ENCODE measurements at places on chromosomes 3 and 15.

DNA sequence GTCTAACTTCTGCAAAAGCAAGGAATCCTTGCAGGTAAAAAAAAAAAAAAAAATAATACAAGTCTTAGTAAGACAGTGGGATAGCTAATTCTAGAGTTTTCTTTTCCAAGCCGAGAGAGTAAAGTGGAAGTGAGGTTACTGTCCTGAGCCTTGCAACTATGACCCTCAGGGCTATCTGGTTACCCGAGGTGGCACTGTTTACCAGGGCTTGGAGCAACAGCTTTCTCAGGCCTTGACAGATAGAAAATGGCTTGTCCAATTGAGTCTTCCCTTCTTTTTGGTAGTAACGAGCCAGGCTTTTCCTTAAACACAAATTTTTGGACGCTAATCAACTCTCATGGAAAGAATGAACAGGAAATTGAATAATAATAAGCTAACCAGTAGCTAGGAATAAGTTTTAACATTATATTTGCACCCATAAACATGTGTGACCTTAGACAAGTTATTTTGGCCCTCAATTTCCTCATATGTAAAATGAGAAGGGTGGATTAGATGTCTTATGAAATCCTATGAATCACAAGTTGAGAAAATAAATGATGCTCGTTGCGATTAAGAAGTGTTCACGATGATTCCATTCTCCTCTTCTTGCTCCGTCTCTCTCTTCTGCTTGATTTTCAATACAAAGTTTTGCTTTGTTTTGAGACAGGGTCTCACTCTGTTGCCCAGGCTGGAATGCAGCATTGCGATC, 236.9 kb upstream of the KBTBD8 start:
- ATAC-seq, result no peak

GRCh38 chr3:183975981-183976662, 41.6 kb downstream of the ABCC5 start:
- no peak for ATAC-seq

GRCh38 chr3:13425689-13426088, 5.6 kb upstream of the NUP210 start:
- ATAC-seq, result no peak

- no peak for ATAC-seq
Measured at GRCh38 chr3:35486295-35486694, 153.0 kb upstream of the ARPP21 start.

- ATAC-seq, result no peak
Measured at GRCh38 chr15:71780115-71780976, 30.0 kb upstream of the NR2E3 start.

GRCh38 chr3:110166791-110167190, 829.4 kb upstream of the DPPA4 start:
- ATAC-seq, result no peak

- ATAC-seq, result peak; percentile 46
Measured at GRCh38 chr3:38454178-38454883, 641 bp downstream of the ACVR2B start.

DNA sequence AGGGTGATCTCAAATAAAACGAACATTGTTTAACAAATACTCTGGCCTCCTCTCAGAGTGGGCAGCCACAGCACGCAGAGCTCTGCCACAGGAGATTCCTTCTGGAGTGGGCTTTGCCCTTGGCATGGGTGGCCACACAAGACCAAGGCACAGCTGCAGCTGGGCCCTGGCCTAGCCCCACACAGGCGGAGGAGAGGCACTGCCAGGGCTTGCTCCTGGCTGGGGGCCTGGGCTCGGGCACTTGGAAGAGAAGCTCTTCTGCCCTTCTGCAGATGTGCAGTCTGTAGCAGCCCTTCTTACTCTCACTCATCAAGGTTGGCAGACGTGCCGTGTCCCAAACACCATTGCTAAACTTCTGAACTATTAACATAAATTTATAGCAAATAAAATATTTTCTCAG, 67.2 kb downstream of the CRTC3 start:
- no peak for ATAC-seq

GRCh38 chr3:141875893-141876380, 506 bp upstream of the ATP1B3 start:
- ATAC-seq, result peak; percentile 87

- no peak for ATAC-seq
Measured at GRCh38 chr3:139291276-139292051, 52.4 kb upstream of the MRPS22 start.

DNA sequence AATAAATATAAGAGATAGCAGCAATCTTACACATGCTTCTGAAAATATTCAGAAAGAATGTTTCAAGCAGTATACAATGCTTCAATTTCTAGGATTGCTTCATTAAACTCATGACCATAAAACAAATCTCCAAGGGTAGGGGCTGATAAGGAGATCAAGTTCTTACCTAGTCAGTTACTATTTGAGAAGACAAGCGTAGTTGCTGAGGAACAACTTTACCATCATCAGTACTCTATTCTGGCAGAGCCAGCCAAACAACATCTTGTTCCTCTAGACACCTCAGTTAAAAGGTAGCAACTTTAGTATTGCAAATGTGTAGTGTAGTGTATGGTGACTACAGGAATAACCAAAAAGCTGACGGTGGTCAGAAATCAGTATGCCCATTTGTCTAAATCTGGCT, 85.4 kb upstream of the CHRM5 start:
- no peak for ATAC-seq

GRCh38 chr15:68574629-68575028, 4.2 kb upstream of the CORO2B start:
- ATAC-seq, result no peak

- no peak for ATAC-seq
Measured at GRCh38 chr3:176935194-176935888, 261.9 kb downstream of the TBL1XR1 start.

- peak; percentile 34 for ATAC-seq
Measured at GRCh38 chr3:16350597-16351318, 85.7 kb downstream of the OXNAD1 start.

DNA sequence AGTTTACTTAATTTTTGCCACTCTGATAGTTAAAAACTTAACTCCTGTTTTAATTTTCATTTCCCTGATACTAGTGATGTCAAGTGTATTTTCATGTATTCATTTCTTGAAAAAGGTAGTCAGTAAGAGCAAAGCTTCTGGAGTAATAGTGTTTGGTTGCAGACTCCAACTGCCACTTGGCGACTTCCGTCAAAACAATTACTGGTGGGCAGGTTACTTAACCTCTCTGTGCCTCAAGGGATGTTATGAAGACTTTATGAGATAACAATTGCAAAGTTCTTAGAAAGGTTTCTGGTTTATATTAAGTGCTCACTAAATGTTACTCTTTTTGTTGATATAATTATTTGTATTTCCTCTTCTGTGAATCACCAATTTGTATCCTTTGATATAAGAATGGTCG, 129.7 kb downstream of the NFKBIZ start:
- ATAC-seq, result no peak

DNA sequence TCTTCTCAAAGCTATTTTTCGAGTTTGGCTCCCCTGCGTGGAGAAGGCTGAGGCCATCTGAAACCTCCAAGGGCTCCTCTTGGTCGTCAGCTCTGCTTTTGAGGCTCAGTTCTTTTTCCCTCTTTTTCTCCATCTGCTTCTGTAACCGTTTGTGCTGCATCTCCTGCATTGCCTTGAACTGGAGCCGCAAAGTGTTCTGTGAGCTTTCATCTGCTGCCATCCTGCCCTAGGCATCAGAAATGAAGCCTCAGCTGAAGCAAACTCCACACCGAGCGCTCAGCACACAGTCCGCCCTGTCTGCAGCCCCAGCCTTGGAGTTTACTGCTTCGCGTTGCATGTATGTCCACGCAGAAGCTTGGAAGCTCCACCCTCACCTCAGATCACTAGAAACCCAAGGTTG, 14.9 kb downstream of the CCDC13 start:
- ATAC-seq, result no peak

DNA sequence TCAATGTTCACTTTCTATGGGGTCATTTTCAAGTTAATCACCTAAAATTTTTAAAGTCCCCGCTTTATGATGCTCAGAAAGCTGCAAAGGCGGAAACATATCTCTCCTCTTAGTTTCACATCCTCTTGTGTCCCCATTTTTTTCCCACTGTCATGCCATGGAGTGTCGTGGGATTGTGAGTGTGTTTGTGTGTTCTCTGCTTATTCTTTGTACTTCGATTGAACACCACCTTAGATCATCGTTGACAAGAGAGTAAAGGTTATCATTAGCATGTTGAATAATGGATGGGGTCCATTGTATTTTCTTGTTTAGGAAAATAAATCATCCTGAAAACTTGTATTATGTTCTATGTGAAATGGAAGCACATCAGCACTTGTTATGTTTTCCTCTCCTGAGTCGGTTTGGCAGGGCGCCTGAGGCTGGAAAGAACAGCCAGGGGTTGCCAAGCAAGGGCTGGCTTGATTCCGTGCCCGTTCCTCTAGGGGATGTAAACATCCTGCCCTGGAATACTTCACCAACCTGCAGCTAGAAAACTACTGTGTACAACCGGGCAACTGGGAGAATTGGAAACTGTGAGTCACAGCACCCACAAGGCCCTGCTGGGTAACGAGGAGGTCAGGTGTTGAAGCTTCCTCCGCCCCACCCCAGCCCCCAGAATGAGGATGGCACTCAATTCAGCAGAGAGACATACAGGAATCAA, 67.2 kb downstream of the EIF4E3 start:
- peak; percentile 92 for ATAC-seq
